MCF 10A (cell line): ENCODE measurements at places on chromosomes 16 and 17. TPM values are rescaled to one million over a fixed set of nuclear protein-coding genes. Genes with fewer than 3 reads are reported as not detected.

The SULT1A3 gene
- total RNA-seq, result 13.4 TPM in 2 replicates

The LRRC75A gene
- total RNA-seq, result 0.29 and 0.30 TPM in 2 replicates

The KRTAP4-3 gene
- not detected in 2 replicates for total RNA-seq

The DNAH9 gene
- 0.44 TPM in 1 of 2 replicates, not detected in the other for total RNA-seq

The COASY gene
- 82.6 and 89.2 TPM in 2 replicates for total RNA-seq

The ABCA8 gene
- total RNA-seq, result 0.81 and 1.5 TPM in 2 replicates

The HOXB9 gene
- 1.4 and 2.5 TPM in 2 replicates for total RNA-seq

The CCDC78 gene
- 4.6 and 6.0 TPM in 2 replicates for total RNA-seq

The ACSM2A gene
- not detected in 2 replicates for total RNA-seq

The HAP1 gene
- 0.37 and 0.49 TPM in 2 replicates for total RNA-seq

The APRT gene
- total RNA-seq, result 231 and 248 TPM in 2 replicates
